Activated T-helper 1 cell treated with anti-CD3 and anti-CD28 coated beads, Interleukin-12 subunit alpha, Interleukin-12 subunit beta, Interleukin-2, Interleukin-4 antibody, amounts not matched to agents 30 ng/mL and 10 ng/mL and 1 ng/mL, durations not matched to agents 14 hours and 24 hours and 36 hours (primary cell): ENCODE measurements at places on chromosomes 3 and 15.

GRCh38 chr15:55255714-55256113 is 33.9 kb downstream of the RAB27A start:
- no peak for DNase-seq

DNA sequence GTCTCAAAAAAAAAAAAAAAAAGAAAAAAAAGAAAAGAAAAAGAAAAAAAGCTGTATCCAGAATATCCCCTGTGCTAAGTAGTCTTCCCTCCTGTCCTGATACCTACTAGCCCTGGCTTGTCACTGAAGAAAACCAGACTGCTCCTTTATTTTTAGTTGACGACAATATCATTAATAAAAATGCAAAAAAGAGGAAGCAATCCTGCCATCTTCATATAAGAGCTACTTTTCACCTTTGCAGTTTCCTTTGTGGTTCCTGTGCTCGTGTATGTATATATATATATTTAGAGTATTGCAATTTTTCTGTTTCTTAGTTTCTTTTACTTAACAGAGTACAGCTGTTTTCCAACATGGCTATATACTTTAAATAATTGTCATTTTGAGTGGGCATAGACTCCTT is 13.6 kb downstream of the C3orf20 start:
- no peak for DNase-seq

DNA sequence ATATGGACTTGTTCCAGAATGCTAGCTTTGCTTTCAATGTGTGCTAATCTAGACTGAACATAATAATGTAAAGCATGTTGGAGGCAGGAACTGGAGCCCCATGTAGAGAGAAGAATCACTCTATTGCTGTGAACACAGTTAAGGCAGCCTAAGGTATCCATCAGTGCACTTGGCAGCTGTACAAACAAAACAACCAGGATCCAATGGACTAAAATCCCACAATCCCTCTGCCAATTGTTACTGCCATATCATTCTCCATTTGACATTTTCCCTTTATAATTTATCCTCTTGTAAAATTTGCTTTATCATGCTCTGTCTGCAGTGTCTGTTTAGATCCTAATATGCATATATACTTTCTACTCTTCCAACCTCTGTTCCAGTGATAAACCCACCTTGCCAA is 756.8 kb upstream of the LMCD1 start:
- DNase-seq, result no peak

- DNase-seq, result no peak
Observed at GRCh38 chr3:56089739-56090138, 378.5 kb downstream of the ERC2 start.

- DNase-seq, result no peak
Observed at GRCh38 chr15:78676424-78677110, 35.6 kb upstream of the CHRNB4 start.

DNA sequence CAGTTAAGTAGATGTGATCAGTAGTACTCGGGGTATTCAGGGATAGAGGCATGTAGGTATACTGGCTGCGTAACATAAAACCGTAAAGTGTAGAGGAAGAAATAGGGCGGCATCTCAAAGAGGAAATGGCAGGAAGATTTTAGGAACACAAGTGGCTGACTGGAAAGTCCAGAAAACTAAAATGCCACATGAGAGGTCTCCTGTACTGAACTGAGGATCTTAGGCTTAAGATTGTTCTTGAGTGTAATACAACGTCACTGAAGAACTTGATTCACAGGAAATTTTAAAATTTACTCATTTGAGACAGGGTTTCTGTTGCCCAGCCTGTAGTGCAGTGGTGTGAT is 2.3 kb upstream of the LMLN start:
- DNase-seq, result no peak

GRCh38 chr3:146504498-146505197 is 35.3 kb upstream of the PLSCR2 start:
- no peak for DNase-seq

DNA sequence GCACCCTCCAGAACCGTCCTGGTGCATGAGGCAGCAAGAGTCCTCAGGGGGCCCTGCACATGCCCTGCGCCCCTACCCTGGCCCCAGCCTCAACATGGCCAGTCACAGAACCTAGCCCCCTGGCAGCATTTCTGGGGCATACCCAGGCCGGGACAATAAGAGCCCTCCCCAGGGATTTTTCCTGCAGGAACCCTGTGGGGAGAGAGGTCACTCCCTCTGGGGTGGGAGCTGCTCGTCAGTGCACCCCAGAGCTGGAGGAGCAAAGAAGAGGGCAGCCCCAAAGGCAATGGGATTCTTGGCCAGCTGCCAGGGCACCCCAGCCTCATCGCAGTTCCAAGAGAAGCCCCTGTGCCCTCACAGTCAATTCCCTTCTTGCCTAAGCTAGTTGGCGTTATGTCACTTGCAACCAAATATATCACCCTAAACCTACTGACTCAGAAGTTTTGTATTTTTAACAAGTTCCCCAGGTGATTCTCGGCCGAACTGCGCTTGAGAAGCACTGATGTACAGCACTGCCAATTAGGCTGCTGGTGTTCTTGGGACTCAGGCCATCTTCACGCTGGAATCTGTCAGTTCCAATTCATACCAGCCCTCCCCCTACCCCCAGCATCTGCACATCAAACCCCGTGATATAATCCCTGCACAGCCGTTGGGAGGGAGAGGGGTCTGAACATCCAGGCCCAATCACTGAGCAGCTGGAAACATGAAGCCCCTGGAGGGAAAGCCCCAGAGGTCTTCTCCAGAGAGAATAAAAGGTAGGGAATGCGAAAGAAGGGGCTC is 87.5 kb upstream of the PRR20G start:
- DNase-seq, result no peak

- no peak for DNase-seq
Observed at GRCh38 chr3:64107190-64107589, 83.9 kb upstream of the PSMD6 start.

DNA sequence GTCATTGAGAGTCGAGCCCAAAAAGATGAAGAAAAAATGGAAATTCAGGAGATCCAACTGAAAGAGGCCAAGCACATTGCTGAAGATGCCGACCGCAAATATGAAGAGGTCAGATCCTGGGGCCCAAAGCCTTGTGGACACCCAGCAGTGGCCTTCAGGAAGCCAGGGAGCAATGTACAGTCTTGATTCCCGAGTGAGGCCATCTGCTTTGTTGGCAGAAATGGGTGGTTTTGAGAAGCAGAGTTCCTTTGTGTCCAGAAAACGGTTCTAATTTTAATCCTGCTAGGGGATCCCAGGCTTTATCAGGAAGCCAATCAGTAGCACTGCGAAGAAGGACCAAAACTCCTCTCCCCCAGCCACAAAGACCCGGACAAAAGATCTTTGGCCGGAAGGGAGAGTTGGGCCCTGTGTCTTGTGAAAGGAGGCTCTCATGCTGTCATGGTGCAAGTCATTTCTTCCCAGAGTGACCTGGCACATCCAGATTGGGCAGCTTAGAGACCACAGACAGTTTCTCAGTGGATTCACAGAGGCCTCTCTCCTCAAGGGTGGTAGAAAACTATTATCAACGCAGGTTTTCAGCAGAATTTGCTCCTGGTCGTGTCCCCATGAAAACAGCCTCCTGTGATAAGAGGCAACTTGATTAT is 17.1 kb downstream of the TPM1 start:
- no peak for DNase-seq

GRCh38 chr15:77419836-77420609 is at the start of gene PEAK1:
TSS of gene PEAK1 (minus strand) at chr15:77420104. CDS start at chr15:77181926, 238,178 bp downstream.
- peak; percentile 98 for DNase-seq

DNA sequence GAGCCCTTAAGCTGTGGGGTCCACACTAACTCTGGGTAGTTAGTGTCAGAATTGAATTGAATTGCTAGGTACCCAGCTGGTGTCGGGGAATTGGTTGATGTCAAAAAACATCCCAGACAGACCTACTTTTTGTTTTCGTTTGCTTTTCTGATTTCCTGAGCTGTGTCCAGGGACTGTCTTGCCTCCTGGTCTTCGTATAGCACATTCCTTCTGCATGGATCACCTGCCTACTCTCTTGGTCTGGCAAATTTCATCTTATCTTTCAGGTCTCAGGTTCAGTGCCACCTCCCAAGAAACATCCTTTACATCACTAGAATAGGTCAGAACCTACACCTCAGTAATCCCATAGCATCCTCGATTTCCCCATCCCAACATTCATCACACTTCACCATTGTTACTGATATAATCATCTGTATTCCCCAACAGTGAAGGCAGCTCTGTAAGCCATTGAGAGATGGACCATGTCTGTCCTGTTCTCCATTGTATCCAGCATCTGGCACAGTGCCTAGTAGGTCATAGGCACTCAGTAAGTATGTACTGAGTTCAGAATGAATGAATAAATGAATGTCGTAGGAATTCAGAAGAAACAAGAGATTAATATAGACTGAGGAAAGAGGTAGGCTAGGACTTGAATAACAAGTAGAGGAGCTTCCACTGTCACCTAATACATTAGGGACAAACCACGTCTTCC is 81.2 kb downstream of the ANP32A start:
- DNase-seq, result no peak

DNA sequence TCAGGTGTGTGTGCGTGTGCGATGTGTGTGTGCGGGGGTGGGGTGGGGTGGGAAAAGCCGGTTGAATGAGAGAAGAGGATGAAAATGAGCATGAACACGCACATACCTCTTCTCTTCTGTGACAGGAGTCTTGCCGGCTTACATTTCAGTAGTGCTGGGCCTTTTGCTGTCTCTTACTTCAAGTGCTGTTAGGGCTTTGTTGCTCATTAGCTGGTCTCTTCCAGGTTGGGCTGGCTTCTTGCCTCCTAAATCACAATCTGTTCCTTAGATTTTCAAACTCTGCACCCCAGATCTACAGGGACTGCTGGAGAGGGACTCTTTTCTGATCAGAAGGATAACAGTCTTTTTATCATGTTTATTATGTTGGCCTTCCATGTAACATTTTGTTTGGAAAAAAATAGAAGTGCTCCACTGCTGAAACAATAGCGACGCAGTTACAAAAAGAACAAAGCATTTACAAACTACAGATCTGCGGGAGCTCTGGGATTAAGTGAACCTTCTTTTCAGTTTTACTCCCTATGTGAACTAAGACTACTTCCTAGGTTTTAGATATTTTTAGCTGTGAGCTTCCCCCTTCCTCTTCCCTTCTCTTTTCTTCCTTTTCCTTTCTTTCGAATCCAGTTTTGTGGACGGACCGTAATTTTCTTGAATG is 48.5 kb downstream of the USP13 start:
- DNase-seq, result no peak

GRCh38 chr3:169477790-169478189 is 185.7 kb downstream of the MECOM start:
- DNase-seq, result no peak
